Stimulated activated CD4-positive, alpha-beta T cell treated with anti-CD3 and anti-CD28 coated beads, TNF-alpha, amount 100 ng/mL, for 1 hour (primary cell): ENCODE measurements at places on chromosomes 16 and 17.

GRCh38 chr16:74216319-74216718 lies 80.3 kb upstream of the PSMD7 start:
- DNase-seq = no peak

- DNase-seq = no peak
Measured at GRCh38 chr16:53996961-53997360, 289.6 kb downstream of the IRX3 start.

DNA sequence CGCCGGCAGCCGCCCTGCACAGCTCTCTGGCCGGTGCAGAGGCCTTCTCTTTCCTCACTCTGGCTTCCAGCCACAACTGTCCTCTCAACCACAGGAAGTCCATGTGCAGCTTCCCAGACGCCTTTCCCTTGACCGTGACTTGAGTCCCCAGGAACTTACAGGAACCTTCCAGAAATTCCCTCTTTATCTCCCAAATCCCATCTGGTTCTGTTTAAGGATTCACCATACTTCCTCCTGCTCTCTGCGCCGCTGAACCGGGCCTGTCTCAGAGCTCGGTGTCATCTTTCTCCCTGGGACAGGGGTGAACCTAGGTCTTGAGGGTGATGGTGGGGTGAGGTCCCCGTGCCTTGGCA lies 65.2 kb upstream of the ZNF469 start:
- no peak for DNase-seq

DNA sequence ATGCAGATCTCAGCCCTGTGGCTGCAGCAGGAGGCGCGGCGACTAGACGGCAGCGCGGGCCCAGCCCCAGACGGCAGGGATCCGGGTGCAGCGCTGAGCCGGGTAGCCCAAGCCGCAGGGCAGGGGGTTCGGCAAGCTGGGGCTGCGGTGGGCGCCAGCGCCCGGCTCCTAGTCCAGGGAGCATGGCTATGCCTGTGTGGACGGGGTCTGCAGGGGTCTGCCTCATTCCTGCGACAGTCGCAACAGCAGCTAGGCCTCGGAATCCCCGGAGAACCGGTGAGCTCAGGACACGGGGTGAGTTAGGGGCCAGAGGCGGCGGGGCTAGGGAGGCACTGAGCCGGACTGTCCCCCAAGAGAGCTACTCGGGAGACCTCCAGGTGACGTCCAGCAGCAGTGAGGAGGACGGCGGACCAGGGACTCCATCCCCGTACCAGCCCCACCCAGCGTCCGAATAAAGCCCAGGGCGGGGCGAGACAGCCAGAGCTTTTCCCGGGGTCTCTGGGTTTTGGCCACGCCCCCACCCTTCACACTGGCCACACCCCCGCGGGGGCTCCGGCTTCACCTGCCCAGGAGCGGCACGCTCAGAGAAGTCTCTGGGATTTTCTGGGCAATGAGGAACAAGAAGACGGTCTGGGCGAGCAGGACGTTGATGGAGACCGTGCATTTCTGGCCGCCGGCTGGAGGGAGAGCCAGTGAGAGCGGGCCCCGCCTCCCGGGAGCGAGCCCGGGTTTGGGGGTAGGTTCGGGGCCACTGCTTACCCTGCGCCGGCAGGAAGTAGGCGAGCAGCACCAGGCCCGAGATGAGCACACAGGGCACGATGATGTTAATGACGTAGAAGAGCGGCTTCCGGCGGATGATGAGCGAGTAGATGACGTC lies 1.1 kb downstream of the C17orf107 start:
- DNase-seq = no peak

GRCh38 chr17:76014925-76015261 lies 12.2 kb downstream of the EVPL start:
- DNase-seq = no peak

DNA sequence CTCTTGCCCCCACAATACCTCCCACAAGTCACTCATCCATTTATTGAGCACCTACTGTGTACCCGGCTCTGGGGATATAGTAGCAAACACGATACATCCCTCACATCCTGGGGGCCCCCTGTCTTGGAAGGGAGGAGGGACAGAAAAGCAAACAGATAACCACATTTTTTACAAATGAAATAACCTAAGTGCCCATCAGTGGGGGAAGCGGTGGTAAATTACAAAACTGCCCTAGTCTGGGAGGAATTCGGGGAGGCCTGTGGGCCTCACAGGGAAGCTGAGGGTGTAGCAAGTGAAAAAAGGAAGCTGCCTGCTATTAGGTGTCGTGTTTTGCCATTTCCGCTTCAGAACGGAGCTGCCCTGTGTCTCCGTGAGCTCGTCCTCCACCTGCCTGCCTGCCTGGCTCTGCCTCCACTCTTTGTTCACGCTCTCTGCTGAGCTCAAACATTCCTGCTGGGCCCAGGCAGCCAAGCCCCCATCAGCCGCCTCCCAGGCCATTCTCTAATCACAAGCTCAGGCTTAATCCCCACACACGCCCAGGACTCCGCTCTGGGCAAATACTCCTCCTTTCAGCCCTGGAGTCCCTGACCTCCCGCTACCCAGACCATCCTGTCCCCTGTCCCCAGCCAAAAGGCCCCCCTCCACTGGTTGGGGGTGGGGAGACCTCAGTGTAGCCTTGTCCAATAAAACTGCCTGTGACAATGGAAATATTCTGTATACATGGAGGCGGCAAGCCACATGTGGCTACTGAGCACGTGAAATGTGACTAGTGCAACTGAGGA lies 10.2 kb upstream of the SEC14L5 start:
- DNase-seq = no peak

DNA sequence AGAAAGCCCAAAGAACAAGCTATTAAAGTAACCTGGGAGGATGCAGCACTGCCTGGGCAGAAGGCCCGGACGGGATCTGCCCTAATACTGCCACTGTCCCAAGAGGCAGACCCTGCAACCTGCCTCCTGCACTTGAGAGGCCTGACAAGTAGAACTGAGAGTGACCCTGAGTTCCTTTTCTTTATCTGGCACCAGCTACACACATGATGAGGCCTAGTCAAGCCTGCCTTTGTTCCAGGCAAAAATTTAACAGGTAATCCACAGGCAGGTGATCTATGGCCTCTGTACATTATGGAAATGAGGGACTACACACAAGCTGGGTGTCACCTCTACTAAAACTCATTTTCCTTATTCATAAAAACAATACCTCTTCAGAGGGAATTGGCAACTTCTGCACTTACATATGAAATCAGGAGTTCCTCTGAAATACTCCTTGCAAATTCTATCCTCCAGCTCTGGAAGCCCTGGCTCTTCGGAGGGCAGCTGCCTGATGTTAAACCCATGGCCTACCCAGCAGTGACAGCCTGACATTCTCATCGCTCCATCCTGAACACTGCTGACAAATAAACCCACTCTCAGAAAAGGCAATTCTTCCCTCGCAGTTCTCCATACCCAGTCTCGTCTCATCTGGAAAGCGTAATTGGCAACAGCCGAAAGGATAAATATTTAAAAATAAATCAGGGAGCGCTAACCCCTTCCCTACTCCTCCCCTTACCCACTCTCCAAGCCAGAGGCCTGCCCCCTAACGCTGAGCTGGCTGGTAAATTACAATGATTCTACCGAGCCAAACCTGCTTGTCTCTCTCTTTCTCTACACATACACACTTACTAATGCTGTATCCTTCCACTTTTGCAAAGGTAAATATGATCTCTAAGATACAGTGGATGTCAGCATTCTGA lies 2.5 kb upstream of the ZFHX3 start:
- DNase-seq = no peak
